ENCODE measurements at places on chromosomes 5 and 9. TPM values are rescaled to one million over a fixed set of nuclear protein-coding genes. Genes with fewer than 3 reads are reported as not detected.
A peak's percentile ranks its signal among the peaks of the same experiment; 100 is the strongest.

Gene PDE6A
- total RNA-seq: 0.22 TPM

- H3K27ac ChIP-seq: no peak overlapping the region
- no peaks in the 10 kb centered on the region for H3K27me3 ChIP-seq
- H3K36me3 ChIP-seq: no peaks in the 10 kb centered on the region
- no peak for DNase-seq
- no peak overlapping the region for H3K4me3 ChIP-seq
These were observed 115.8 kb downstream of the EMB start for GRCh38 chr5:50325237-50325832.

DNA sequence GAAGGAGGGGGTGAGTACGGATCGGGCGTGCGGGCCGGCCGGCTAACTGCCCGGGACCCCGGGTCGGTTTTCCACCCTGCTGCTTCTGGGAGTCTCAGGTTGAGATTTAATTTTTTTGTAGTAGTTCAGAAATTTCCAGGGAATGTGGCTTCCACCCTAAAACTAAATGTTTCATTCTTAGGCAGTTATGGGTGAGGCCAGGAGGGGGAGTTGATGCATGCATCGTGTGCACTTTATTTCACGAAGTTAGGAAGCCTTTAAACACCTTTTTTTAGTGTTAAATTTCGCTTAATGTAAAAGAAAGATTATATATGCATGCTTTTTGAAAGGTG is 905 bp downstream of the CDK9 start:
- H3K27ac ChIP-seq: peak overlapping the region; percentile 96
- DNase-seq: no peak
- peaks cover 15% of the 10 kb centered on the region for H3K4me1 ChIP-seq
- H3K36me3 ChIP-seq: peaks cover 8% of the 10 kb centered on the region
- H3K4me3 ChIP-seq: peak overlapping the region; percentile 50

- no peak for DNase-seq
- peaks cover 41% of the 10 kb centered on the region for H3K4me1 ChIP-seq
- H3K4me3 ChIP-seq: no peak overlapping the region
- no peaks in the 10 kb centered on the region for H3K36me3 ChIP-seq
These were observed 1.9 kb upstream of the GPR107 start for GRCh38 chr9:130051855-130052254.

Gene CDX1
- total RNA-seq: 2.5 TPM

DNA sequence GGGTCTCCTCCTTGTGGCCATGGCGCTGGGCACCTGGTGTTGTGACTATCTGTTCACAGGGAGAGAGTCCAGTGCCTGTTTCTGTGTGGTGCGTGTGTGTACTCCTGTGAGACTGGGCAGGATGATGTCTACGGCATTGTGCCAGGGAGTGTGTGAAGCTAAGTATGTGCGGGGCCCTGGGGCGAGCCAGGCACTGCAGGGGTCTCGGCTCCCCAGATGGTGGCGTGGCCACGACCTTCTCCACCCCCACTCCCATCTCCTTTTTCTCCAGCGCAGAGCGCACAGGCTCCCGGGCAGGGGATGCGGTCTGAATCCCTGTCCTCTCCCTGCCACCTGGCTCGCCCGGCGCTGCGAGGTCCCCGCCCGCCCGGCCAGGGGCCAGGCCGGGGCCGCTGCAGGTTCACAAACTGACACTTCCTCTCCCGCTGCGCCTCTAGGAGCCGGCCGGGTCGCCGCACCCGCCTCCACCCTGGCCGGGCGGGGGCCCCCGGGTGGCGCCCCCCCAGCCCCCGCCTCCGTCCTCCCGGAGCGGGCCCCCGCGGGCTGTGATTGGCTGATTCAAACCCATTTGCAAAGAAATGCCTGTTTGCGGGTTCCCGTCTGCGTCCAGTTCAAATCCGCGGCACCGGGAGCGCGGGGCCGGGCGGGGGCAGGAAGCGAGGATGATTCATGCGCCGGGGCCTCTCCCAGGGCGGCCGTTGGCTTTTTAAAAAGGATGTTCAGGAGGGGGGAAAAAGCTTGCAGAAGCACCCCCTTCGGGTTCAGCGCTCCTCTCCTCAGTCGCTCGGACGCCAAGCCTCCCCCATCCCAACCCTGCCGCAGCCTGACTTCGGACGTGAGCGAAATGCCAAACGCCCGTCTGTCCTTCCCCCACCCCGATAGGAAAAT is 790 bp downstream of the PHF19 start:
- H3K4me1 ChIP-seq: peaks cover 27% of the 10 kb centered on the region
- peak; percentile 70 for DNase-seq
- H3K27me3 ChIP-seq: no peaks in the 10 kb centered on the region
- peak overlapping the region; percentile 82 for H3K4me3 ChIP-seq

Gene SLC36A2
- 7.5 TPM for total RNA-seq

DNA sequence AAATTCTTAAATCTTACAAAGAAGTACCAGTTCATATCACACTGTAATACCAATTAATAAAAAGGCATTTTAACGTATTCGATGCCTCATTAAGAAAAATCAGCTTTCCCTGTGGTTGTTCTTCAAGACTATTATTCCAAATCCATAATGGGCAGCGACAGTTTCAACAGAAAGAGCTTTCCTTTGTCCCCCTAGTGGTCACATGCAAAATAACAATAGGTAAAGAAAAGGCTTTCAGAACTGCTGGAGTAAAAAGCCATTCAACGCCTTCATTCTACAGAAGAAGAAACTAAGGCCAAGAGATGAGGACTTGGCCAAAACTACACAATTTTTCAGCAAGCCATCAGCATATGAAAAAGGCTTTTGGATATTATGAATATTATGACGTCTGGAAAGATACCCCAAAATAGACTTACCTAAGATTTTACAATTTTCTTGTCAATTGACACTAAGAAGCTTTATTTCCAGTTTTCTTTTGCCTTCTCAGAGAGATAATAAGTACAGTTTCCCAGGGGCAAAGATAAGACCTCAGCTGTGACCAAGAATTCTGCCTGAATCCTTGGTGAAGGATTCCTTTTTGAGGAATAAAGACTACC is 6.7 kb upstream of the CDH6 start:
- H3K36me3 ChIP-seq: no peaks in the 10 kb centered on the region
- no peak for DNase-seq
- no peak overlapping the region for H3K4me3 ChIP-seq
- H3K27ac ChIP-seq: no peak overlapping the region
- no peaks in the 10 kb centered on the region for H3K27me3 ChIP-seq

DNA sequence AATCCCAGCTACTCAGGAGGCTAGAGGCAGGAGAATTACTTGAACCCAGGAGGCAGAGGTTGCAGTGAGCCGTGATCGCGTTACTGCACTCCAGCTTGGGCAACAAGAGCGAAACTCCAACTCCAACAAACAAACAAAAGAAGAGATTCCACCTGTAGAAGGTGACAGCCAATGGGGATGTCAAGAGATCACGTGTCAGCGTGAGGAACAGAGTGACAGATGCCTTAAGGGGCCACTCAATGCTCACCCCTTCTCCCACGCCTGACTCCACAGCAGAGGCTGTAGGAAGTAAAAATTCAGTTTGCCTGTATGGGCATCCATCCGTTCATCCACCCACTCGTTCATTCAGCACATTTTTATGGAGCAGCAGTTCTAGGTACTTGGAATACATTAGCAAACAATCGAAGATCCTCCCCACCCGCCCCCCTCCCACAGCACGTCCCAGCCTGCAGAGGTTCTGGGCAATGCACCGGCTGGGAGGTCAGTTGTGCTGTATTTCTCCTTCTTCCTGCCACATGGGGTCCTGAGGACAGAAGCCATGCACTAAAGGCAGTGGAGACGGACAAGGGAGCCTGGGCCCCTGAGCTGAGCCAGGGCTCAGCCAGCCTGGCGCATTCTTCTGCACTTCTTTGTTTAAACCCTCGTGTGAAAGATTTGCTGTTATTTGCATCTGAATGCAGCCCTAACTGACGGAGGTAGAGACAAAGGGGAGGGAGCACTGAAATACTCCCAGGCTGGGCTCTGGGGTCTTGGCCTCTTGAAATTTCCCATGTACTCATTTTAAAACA is 11.3 kb upstream of the RNF130 start:
- H3K36me3 ChIP-seq: no peaks in the 10 kb centered on the region
- peaks cover 5% of the 10 kb centered on the region for H3K4me1 ChIP-seq
- DNase-seq: no peak
- no peak overlapping the region for H3K4me3 ChIP-seq
- no peaks in the 10 kb centered on the region for H3K27me3 ChIP-seq

DNA sequence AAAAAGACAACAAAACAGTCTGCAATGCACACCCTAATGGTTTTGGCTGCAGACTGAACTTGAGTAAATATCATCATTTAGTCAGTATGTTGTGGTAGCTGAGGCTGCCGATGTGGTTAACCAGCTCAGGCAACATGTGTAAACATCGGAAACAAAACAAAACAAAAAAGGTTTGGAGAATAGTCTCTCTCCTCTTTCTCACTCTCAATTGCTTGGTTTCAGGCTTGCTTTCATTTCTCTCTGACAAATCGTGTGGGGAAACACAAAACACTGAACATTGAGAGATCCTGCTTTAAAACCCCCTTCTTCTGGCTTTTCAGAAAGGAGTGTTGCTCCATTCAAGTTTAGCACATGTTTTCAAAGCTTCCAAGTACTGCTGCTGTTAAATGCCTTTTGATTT is 453.3 kb downstream of the BNC2 start:
- no peaks in the 10 kb centered on the region for H3K36me3 ChIP-seq
- peak overlapping the region; percentile 27 for H3K4me3 ChIP-seq
- no peak overlapping the region for H3K27ac ChIP-seq
- H3K27me3 ChIP-seq: no peaks in the 10 kb centered on the region
- peaks cover 30% of the 10 kb centered on the region for H3K4me1 ChIP-seq

DNA sequence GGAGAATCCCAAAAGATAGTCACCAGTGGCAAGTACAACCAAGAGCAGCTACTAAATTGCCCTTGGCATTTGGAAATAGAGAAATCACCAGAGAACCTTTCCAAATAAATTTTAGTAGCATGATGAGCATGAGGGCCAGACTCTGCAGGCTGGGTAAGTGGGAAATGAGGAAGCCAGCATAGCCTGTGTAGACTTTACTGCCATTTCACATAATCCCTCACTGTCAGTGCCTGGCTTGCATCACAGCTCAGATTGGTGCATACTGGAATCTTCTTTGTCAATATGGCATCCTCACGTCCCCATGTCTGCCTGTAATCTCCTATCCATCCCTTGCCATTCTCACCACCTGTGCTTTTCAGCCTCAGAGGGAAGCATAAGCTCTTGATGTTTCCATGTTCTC is 14.5 kb downstream of the GRAMD2B start:
- no peaks in the 10 kb centered on the region for H3K36me3 ChIP-seq
- no peak for DNase-seq
- H3K27ac ChIP-seq: no peak overlapping the region

GRCh38 chr9:91948101-91948596 is 1.9 kb downstream of the ROR2 start:
- peak overlapping the region; percentile 47 for H3K4me3 ChIP-seq
- no peaks in the 10 kb centered on the region for H3K36me3 ChIP-seq
- DNase-seq: no peak
- H3K4me1 ChIP-seq: peaks cover 15% of the 10 kb centered on the region
- H3K27me3 ChIP-seq: no peaks in the 10 kb centered on the region

Gene RNF224
- total RNA-seq: not detected

GRCh38 chr9:1001838-1002237 is 25.4 kb downstream of the DMRT3 start:
- no peak overlapping the region for H3K4me3 ChIP-seq
- no peaks in the 10 kb centered on the region for H3K27me3 ChIP-seq
- no peak overlapping the region for H3K27ac ChIP-seq
- DNase-seq: no peak

Gene ZFP2
- total RNA-seq: 2.7 TPM

Gene FREM1
- total RNA-seq: 3.9 TPM

Gene CRHBP
- 1.4 TPM for total RNA-seq

- H3K27ac ChIP-seq: no peak overlapping the region
- H3K4me3 ChIP-seq: no peak overlapping the region
- H3K27me3 ChIP-seq: no peaks in the 10 kb centered on the region
- no peaks in the 10 kb centered on the region for H3K36me3 ChIP-seq
These were observed 51.0 kb upstream of the FYB1 start for GRCh38 chr5:39270225-39270848.

Gene PCSK1
- 0.22 TPM for total RNA-seq

Gene PLPP1
- total RNA-seq: 568 TPM

- no peaks in the 10 kb centered on the region for H3K36me3 ChIP-seq
- H3K4me1 ChIP-seq: no peaks in the 10 kb centered on the region
- H3K27ac ChIP-seq: no peak within 1 kb of the TSS
- peak; percentile 17 for DNase-seq
- H3K4me3 ChIP-seq: peak within 1 kb of the TSS; percentile 47
- H3K27me3 ChIP-seq: no peaks in the 10 kb centered on the region
These were observed at the start of gene TMEM232 for GRCh38 chr5:110726249-110727024. Gene TMEM232, minus strand, starts transcription at chr5:110726671. Its CDS starts 59,319 bp downstream, at chr5:110667352.

GRCh38 chr9:5857928-5858327 is 25.0 kb upstream of the ERMP1 start:
- no peak for DNase-seq
- H3K4me1 ChIP-seq: no peaks in the 10 kb centered on the region
- H3K4me3 ChIP-seq: no peak overlapping the region
- no peak overlapping the region for H3K27ac ChIP-seq
- H3K36me3 ChIP-seq: peaks cover 36% of the 10 kb centered on the region

GRCh38 chr5:116658141-116658540 is 83.5 kb upstream of the SEMA6A start:
- DNase-seq: no peak
- no peaks in the 10 kb centered on the region for H3K27me3 ChIP-seq
- no peak overlapping the region for H3K4me3 ChIP-seq

DNA sequence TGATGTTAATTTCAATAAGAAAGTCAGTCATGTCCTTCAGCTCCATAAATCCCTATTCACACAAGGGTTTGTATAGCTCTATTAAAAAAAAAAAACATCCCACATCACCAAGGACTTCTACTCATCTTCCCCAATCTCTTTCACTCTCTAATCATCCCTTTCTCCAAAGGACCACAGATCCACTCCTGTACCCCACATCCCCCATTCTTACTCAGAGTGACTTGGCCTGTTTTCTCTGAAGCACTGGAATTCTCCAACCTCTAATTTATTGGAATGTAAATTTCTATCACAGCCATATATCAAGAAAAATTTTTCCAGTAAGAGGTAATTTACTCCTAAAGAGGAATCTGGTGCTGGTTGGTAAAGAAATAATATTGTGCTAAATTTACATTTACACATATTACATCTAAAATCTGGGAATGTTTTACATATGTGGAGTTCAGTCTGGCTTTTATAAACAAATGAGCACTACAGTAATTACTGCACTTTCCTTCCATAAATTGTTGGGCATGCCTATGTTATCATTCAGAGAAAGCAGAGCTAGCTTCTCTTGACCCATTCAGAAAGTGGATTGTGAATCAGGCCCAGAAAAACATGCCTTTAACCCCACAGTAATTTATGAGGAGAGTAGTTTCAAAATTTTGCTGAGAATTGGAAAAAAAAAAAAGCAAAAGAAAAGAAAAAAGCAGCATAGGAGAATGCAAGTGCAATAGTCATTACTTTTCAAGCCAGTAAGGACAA is 399.5 kb upstream of the TNC start:
- no peaks in the 10 kb centered on the region for H3K27me3 ChIP-seq
- no peak overlapping the region for H3K4me3 ChIP-seq
- H3K27ac ChIP-seq: no peak overlapping the region

DNA sequence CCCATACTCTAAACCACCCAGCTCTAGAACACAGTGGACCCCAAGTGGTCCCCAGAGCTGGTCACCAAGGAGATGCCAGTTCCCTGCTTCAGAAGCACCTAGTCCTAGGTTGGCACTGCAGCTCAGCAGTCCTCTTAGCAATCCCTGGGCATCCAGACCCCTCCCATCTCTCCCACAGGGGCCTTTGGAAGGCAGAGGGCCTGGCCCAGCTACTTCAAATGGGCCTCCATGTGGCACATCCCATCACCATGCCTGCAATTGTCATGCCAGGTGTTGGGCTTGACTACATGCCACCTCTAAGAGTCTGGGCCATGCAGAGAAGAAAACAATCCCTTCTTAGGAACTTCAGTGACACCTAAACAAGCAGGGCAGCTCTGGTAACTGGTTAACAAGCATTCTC is 14.1 kb downstream of the MACROH2A1 start:
- H3K4me3 ChIP-seq: no peak overlapping the region
- H3K36me3 ChIP-seq: no peaks in the 10 kb centered on the region
- H3K27me3 ChIP-seq: no peaks in the 10 kb centered on the region
- no peak for DNase-seq

Data from tibial nerve (tissue), 4 donors.